ENCODE measurements at places on chromosomes 2 and 18. TPM values are rescaled to one million over a fixed set of nuclear protein-coding genes. Genes with fewer than 3 reads are reported as not detected.
A peak's percentile ranks its signal among the peaks of the same experiment; 100 is the strongest.

- H3K27ac ChIP-seq = no peak overlapping the region
- no peaks in the 10 kb centered on the region for H3K36me3 ChIP-seq
- H3K4me3 ChIP-seq = no peak overlapping the region
- DNase-seq = no peak
- H3K4me1 ChIP-seq = no peaks in the 10 kb centered on the region
Measured at GRCh38 chr2:72210470-72210869, 62.8 kb upstream of the CYP26B1 start.

GRCh38 chr18:38032516-38032915, 466.9 kb upstream of the CELF4 start:
- no peaks in the 10 kb centered on the region for H3K36me3 ChIP-seq
- H3K27me3 ChIP-seq = no peaks in the 10 kb centered on the region
- no peaks in the 10 kb centered on the region for H3K4me1 ChIP-seq
- H3K4me3 ChIP-seq = no peak overlapping the region
- DNase-seq = no peak
- no peak overlapping the region for H3K27ac ChIP-seq

DNA sequence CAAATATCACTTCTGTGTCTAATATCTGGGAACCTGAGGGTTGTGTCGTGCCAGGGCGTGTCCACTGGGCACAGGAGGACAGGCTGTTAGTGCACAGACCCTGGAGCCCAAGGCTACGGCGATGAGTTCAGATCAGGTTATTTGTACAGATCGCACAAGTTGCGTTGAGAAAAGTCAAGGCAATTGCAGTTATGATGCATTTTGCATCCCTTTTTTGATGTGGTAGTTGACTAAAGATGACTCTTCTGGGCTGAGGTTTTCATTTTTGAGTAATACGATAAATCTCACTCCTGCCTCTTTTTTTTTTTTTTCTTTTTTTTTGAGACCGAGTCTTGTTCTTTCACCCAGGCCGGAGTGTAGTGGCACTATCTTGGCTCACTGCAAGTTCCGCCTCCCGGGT, 7.2 kb downstream of the RBFA start:
- H3K27ac ChIP-seq = no peak overlapping the region
- no peaks in the 10 kb centered on the region for H3K27me3 ChIP-seq
- no peaks in the 10 kb centered on the region for H3K4me1 ChIP-seq
- no peaks in the 10 kb centered on the region for H3K36me3 ChIP-seq
- DNase-seq = no peak

GRCh38 chr2:96633641-96634040, 4.5 kb downstream of the KANSL3 start:
- no peak overlapping the region for H3K4me3 ChIP-seq
- peaks cover 15% of the 10 kb centered on the region for H3K4me1 ChIP-seq
- no peak overlapping the region for H3K27ac ChIP-seq
- H3K27me3 ChIP-seq = no peaks in the 10 kb centered on the region
- DNase-seq = no peak
- H3K36me3 ChIP-seq = peaks cover 5% of the 10 kb centered on the region

GRCh38 chr18:79275461-79275860, 120.3 kb upstream of the NFATC1 start:
- H3K36me3 ChIP-seq = no peaks in the 10 kb centered on the region
- no peak for DNase-seq
- H3K4me1 ChIP-seq = no peaks in the 10 kb centered on the region
- no peaks in the 10 kb centered on the region for H3K27me3 ChIP-seq
- H3K27ac ChIP-seq = no peak overlapping the region
- H3K4me3 ChIP-seq = no peak overlapping the region

GRCh38 chr2:109324861-109325260, 195.9 kb downstream of the SH3RF3 start:
- peak overlapping the region; percentile 53 for H3K27ac ChIP-seq
- no peak overlapping the region for H3K4me3 ChIP-seq
- H3K36me3 ChIP-seq = no peaks in the 10 kb centered on the region

- no peak overlapping the region for H3K4me3 ChIP-seq
- H3K4me1 ChIP-seq = no peaks in the 10 kb centered on the region
- H3K36me3 ChIP-seq = no peaks in the 10 kb centered on the region
Measured at GRCh38 chr2:60370814-60371213, 182.6 kb downstream of the BCL11A start.

DNA sequence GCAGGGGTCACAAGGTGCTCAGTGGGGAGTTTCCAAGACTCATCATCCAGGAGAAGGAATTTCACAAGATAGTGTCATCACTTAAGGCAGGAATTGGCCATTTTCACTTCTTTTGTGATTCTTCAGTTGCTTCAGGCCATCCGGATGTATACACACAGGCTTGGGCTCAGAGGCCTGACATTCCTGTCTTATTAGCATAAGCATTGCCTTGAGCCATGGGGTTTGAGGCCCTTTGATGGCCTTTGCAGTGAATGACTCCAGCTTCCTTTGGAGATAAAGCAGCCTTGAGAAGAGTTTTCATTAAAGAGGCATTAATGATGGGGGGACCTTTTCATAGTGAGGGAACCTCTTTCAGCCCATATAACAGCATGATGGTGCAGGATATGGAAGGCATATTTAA, 366.0 kb upstream of the CNTNAP5 start:
- H3K27ac ChIP-seq = no peak overlapping the region
- H3K36me3 ChIP-seq = no peaks in the 10 kb centered on the region
- no peaks in the 10 kb centered on the region for H3K4me1 ChIP-seq
- no peak for DNase-seq
- H3K27me3 ChIP-seq = no peaks in the 10 kb centered on the region
- no peak overlapping the region for H3K4me3 ChIP-seq

- DNase-seq = no peak
- H3K27ac ChIP-seq = no peak overlapping the region
- no peaks in the 10 kb centered on the region for H3K27me3 ChIP-seq
- H3K4me1 ChIP-seq = no peaks in the 10 kb centered on the region
- no peaks in the 10 kb centered on the region for H3K36me3 ChIP-seq
- H3K4me3 ChIP-seq = no peak overlapping the region
Measured at GRCh38 chr2:40872580-40872979, 420.7 kb upstream of the SLC8A1 start.

- no peak overlapping the region for H3K27ac ChIP-seq
- no peak for DNase-seq
- H3K4me1 ChIP-seq = no peaks in the 10 kb centered on the region
- no peaks in the 10 kb centered on the region for H3K27me3 ChIP-seq
Measured at GRCh38 chr2:82650038-82650437, 1809.0 kb downstream of the SUCLG1 start.

GRCh38 chr2:197130318-197130717, 180.3 kb downstream of the ANKRD44 start:
- no peaks in the 10 kb centered on the region for H3K27me3 ChIP-seq
- no peaks in the 10 kb centered on the region for H3K36me3 ChIP-seq
- H3K4me3 ChIP-seq = no peak overlapping the region
- no peaks in the 10 kb centered on the region for H3K4me1 ChIP-seq
- H3K27ac ChIP-seq = no peak overlapping the region

DNA sequence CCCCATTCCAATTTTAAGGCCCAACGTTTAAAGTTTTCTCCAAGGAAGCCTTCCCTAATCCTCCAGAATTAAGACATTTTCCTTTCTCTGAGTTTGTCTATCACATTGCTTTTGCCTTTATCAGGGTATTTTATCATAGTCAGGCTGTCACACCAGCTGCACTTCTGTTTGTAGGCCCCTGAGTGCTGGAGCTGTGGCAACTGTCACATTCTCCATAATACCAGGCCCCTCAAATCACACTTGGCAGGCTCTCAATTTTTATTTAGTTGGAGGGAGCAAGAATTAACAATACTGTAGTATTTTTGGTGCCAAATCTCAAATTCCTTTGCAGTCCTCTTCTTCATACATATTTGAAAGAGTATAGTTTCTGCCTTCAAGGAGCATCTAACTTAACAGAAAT, 122.2 kb downstream of the FSHR start:
- no peaks in the 10 kb centered on the region for H3K36me3 ChIP-seq
- no peak overlapping the region for H3K27ac ChIP-seq
- no peaks in the 10 kb centered on the region for H3K4me1 ChIP-seq
- no peak for DNase-seq

DNA sequence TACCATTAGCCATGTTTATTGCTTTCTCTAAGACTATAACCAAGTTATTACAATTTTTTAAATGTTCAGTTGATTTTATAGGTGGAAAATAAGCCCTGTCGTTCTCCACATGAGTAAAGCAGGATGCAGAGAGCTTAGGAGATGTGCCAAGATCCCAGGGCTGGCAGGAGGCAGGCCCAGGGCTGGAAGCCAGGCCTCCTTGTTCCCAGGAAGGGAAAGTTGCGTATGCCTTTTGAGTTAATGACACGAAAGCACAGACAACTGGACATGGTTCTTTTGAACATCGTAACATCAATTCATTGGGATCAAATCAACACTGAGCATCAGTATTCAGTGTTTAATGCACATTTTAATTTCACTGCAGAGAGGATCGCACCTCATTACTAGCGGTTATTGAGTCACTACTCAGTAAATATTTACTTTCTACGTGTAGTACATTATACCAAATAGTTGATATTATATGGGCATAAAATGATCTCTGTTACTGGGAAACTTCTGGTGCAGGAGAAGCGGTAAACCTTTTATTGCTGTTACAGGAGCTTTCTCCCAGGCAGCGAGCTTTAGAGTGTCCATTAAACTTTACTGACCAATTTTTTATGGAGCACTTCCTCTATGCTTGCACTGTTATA, 60.0 kb downstream of the RNF144A start:
- no peak overlapping the region for H3K4me3 ChIP-seq
- no peaks in the 10 kb centered on the region for H3K36me3 ChIP-seq
- no peaks in the 10 kb centered on the region for H3K4me1 ChIP-seq
- DNase-seq = no peak
- H3K27me3 ChIP-seq = no peaks in the 10 kb centered on the region

DNA sequence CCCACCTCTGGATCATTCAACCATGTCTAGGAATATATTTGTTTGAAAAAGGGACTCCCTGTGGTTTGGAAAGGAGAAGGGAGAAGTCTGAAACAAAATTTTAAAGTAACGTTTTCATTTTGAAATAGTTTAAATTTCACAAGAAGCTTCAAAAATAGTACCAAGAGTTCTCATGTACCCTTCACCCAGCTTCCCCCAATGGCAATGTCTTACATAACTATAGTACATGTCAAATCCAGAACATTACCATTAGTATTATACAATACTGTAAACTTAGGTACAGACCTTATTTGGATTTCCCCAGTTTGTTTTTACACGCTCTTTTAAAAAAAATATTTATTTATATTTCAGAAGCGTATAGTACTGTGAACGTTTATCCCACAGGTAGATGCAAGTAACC, 4.0 kb upstream of the LYG2 start:
- no peak overlapping the region for H3K4me3 ChIP-seq
- H3K27ac ChIP-seq = no peak overlapping the region
- no peak for DNase-seq
- H3K36me3 ChIP-seq = no peaks in the 10 kb centered on the region

DNA sequence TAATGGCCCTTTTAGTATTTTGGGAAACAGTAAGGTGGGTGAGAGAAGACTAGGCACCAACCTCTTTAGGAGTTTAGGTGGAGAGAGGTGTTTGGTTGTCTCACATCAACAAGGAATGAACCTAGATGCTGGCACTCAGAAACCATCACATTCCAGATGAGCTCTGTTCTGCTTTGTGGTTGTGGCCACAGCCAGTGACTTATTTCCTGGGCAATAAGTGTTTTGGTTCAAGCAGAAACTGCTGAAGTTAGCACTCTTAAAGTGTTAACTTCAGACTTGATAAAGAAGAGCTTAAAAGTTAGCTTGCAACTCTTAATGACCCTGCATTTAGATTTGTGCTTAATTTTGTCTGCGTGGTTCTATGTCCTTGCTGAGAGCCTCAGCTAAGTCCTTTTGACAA, 929.2 kb downstream of the SLC4A3 start:
- no peaks in the 10 kb centered on the region for H3K4me1 ChIP-seq
- no peak overlapping the region for H3K4me3 ChIP-seq
- H3K36me3 ChIP-seq = no peaks in the 10 kb centered on the region
- no peak for DNase-seq
- no peaks in the 10 kb centered on the region for H3K27me3 ChIP-seq
- no peak overlapping the region for H3K27ac ChIP-seq

DNA sequence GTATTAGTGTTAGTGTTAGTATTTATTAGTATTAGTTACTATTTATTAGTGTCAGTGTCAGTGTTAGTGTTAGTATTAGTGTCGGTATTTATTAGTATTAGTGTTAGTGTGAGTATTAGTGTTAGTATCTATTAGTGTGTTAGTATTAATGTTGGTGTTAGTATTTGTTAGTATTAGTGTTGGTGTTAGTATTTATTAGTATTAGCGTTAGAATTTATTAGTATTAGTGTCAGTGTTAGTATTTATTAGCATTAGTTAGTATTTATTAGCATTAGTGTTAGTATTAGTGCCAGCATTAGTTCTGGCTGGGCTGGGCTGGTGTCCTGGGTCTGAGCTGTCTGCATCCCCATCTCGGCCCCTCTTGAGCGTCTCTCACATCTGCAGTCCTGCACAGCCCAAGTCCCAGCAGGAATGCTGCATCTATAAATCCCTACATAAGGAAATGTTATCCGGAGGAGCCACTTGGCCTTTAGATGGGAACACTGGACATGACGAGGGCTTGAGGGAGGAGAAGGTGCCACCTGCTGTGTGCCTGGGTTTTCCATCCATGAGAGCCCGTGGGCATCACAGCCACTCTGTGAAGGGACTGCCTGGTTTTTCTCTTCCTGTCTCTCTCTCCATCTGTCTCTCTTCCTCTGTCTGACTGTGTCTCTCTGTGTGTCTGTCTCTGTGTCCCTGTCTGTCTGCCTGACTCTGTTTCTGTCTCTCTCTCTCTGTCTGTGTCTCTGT, 33.6 kb downstream of the TWIST2 start:
- DNase-seq = no peak
- H3K4me3 ChIP-seq = no peak overlapping the region
- H3K27ac ChIP-seq = no peak overlapping the region
- H3K4me1 ChIP-seq = no peaks in the 10 kb centered on the region
- H3K36me3 ChIP-seq = no peaks in the 10 kb centered on the region

- H3K36me3 ChIP-seq = no peaks in the 10 kb centered on the region
- no peak overlapping the region for H3K27ac ChIP-seq
- no peak for DNase-seq
- no peaks in the 10 kb centered on the region for H3K27me3 ChIP-seq
- peaks cover 6% of the 10 kb centered on the region for H3K4me1 ChIP-seq
Measured at GRCh38 chr2:25881764-25882163, 3.5 kb upstream of the ASXL2 start.

- H3K36me3 ChIP-seq = no peaks in the 10 kb centered on the region
- DNase-seq = no peak
- no peak overlapping the region for H3K4me3 ChIP-seq
Measured at GRCh38 chr18:29191263-29191662, 1014.3 kb upstream of the CDH2 start.

DNA sequence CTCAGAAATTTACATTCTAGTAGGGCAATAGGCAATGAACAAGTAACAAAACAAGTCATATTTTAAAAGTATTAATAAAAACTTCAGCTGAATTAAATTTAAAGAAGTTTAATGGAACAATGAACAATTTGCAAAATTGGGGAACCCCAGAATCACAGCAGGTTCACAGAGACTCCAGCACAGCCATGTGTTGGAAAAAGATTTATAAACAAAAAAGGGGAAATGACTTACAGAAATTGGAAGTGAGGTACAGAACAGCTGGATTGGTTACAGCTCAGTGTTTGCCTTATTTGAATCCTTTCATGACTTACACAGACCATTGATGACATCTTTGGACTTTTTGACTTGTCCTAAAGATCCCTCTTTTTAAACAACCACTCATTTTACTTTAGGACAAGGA, 179.9 kb upstream of the SCN7A start:
- DNase-seq = no peak
- H3K4me3 ChIP-seq = no peak overlapping the region
- H3K4me1 ChIP-seq = no peaks in the 10 kb centered on the region
- H3K27me3 ChIP-seq = no peaks in the 10 kb centered on the region
- no peak overlapping the region for H3K27ac ChIP-seq

The D2HGDH gene
- 48.6 TPM for total RNA-seq

The MATN3 gene
- total RNA-seq = 35.2 TPM

The CD207 gene
- not detected for total RNA-seq

The CPLX4 gene
- total RNA-seq = not detected

The CRYGC gene
- total RNA-seq = not detected

The SPP2 gene
- total RNA-seq = not detected

The ANKZF1 gene
- 106 TPM for total RNA-seq

The IL1RL1 gene
- 17.7 TPM for total RNA-seq

The RGPD3 gene
- total RNA-seq = 0.84 TPM
